ENCODE measurements at places on chromosomes 2 and 18. TPM values are rescaled to one million over a fixed set of nuclear protein-coding genes. Genes with fewer than 3 reads are reported as not detected.

Gene REG1B
- total RNA-seq = not detected

Gene ACTG2
- total RNA-seq = 0.16 TPM

Gene TNFAIP6
- total RNA-seq = 1.6 TPM

Gene ZSWIM2
- total RNA-seq = not detected

Data from A549 treated with CpdA at 1 μM for 4 hours (cell line).